ENCODE measurements at places on chromosomes 7 and 10.

GRCh38 chr10:77711683-77712049 lies 74.1 kb upstream of the KCNMA1 start:
- DNase-seq: no peak

DNA sequence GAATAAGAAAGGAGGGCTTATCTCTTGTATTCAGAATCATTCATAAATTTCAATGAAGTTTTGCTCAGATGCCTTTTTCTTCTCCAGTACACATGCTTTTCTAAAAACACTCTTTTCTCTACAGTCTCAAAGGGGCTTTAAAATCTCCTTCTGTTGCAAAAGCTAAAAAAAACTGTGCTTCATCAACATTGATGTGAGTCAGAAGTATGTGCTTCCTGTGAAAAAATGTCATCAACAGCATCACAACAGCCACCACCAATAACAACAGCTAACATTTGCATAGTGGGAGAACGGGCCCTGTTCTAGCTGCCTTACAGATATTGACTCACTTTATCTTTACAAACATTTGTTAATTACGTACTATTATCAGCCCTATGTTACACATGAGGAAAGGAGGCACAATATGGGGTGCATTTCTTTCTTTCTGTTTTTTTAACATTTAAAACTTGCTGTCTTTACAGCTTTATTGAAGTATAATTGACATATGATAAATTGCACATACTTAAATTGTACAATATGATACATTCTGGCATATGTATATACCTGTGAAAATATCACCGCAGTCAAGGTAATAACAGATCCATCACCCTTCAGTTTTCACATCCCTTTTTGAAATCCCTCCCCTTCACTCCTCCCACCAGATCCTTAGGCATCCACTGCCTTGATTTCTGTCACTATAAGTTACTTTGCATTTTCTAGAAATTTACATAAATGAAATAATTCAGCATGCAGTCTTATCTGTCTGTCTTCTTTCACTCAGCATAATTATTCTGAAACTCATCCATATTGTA lies 1605.4 kb upstream of the LRRTM3 start:
- no peak for DNase-seq

DNA sequence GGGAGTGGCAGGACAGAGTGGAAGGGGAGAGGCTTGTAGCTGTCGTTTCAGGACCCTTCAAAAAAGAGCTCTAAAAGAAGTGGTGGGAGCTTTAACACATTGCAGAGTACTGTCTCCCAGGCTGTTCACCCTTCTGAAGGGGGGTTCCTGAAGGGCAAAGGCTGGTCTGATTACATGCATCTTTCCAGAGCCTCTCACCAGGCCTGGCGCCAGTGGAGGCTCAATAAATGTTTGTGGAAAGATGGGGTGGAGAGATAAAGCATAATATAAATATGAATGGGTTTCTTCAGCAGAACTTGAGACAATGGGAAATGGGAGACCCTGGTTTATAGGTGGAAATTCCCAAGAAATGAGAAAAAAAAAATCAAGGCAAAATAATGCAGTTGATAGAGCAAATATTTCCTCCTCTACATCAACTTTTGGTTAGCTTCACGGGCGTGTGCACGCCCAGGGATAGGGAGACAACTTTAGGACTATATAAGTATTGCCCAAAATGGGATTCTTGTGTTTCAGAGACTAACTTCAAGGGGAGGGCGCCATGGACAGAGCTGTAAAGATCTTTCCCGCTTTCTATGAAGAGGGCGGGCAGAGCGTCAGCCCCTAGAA lies 613 bp upstream of the BUB3 start:
- DNase-seq: no peak

DNA sequence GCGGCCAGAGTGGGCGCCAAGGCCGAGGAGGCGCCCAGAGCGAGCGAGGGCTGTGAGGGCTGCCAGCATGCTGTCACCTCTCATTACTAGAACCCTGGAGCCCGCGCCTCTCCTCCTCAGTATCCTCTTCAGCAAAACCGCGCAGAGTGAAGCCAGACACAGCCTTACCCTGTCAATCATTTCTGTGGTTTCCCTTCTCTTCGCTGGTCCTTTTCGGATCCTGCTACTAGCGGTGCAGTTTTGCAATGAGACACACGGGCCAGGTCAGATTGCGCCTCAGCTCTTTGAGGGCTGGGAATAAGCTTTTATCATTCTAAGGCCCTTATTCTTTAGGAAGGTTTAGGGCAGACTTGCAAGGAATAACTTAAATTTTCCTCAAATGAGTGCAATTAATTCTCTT lies 55.5 kb upstream of the FAM171A1 start:
- DNase-seq: no peak

DNA sequence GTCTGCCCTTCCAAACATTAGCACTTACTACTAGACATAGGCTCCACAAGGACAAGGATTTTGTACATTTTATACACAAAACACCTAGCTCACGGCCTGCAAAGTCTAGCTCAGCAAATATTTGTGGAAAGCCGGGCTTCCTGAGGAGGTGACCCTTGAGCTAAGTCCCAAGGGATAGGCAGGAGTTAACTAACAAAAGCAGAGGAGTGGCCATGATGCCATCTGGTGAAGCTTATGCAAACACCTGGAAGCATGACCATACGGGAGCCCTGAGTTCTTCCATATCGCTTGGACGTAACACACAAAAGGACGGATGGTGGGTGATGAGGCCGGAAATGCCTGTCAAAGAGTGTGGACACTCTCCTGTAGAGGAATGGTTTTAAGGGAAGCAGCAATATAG lies 25.9 kb upstream of the YAE1 start:
- DNase-seq: no peak

- no peak for DNase-seq
Measured at GRCh38 chr10:77801474-77802161, 124.9 kb downstream of the DLG5 start.

DNA sequence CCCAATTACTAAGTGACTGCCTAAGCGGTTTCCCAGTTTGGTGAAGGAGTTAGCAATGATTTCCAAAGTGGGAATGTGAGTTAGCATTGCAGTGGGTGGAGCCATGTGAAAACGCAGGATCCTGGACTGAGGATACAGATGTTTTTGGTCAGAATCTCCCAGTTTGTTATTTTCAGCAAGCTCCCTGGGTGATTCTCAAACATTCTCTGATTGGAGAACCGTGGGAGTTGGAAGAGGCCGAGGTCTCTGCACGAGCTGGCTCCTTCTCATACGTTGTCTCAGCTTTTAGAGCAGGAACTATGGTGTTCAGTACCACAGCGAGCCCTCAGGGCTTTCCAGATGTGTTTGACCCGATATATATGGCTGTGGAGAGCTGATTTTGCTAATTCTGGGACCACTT lies 396.5 kb upstream of the NPVF start:
- no peak for DNase-seq

DNA sequence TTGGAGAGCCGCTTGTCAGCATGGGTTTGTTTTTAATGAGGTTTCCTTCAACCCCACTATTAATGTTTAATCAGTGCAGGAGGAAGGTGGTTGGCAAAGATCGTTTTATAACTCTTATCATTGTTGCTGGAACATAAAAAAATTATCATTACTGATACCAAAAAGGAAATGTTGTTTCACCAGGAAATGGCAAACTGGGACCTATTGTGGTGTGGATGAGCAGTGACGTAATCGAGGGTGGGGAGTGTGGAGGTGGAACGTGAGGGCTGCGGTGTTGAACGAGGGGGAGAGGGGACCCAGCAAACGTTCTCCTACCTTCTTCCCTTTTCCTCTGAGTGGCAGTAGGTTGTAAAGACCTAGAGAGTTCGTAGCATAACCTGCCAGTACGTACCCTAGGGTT lies 71.9 kb upstream of the TOMM7 start:
- no peak for DNase-seq

- no peak for DNase-seq
Measured at GRCh38 chr10:103316087-103316486, 34.9 kb downstream of the PCGF6 start.

- no peak for DNase-seq
Measured at GRCh38 chr7:110827287-110827855, 263.6 kb upstream of the LRRN3 start.

DNA sequence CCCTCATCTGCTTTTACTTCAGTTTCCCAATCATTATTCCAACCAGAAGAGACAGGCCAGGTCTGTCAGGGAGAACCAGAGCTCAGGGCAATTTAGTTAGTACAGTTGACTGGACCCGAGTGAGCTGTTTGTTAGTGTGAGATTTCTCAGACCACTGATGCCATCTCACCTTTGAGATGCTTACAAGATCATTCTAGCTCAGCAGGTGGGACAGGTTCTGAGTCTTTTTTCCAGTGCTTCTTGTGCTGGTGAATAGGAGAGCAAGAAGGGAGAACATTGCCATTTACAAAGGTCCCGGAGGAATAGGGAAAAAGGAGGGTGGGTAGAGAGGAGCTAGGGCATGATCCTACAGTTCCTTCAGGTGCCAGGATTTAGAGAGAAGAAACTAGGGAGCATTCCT lies 112.4 kb upstream of the IFRD1 start:
- DNase-seq: no peak

DNA sequence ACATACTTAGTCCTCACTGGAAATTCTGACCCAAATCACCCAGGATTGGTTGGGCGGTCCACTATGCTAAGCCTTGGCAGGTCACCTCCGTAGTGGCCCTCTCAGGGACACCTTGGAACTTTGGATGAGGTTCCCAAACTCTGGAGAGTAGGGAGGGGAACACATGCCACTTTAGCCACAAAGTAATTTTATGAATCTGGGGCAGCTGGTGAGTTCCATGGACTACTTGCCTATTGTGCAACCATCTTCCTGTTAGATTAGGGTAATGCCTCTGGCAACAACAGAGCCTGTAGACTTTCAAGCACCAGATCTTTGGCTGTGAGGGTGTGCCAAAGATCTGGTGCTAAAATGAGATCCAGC lies 77.7 kb downstream of the ITGB8 start:
- DNase-seq: no peak

DNA sequence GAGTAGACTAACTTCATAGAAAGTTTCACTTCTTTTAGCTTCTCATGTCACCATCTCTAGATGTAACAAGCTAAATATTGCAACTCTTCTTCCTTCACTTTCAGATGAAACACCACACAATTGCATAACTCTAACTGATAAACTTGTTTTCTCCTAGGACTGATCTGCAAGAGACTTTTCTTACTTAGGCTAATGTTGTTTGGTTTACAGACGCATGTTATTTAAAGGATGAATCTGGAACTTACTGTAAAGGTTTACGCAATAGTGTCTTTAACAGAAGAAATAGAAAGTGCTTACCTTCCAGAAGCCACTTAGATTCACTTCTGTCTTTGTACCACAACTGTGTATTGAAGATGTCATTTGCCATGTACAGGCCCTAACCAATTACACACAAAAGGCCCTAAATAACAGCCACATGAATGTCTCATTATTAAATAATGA lies 22.1 kb upstream of the ZC3HAV1 start:
- no peak for DNase-seq

- DNase-seq: no peak
Measured at GRCh38 chr7:117485118-117485620, 5.3 kb downstream of the CFTR start.
